ENCODE measurements at places on chromosomes 4 and X. TPM values are rescaled to one million over a fixed set of nuclear protein-coding genes. Genes with fewer than 3 reads are reported as not detected.

The LRAT gene
- 0.29 TPM for total RNA-seq

The UCHL1 gene
- total RNA-seq, result 26.4 TPM

The MAGEB4 gene
- not detected for total RNA-seq

The GPRIN3 gene
- total RNA-seq, result 5.7 TPM

The SORCS2 gene
- 2.4 TPM for total RNA-seq

The KLHL13 gene
- 6.8 TPM for total RNA-seq
